Pons (tissue), 1 donor: ENCODE measurements at places on chromosomes 11 and 22.
A peak's percentile ranks its signal among the peaks of the same experiment; 100 is the strongest.

DNA sequence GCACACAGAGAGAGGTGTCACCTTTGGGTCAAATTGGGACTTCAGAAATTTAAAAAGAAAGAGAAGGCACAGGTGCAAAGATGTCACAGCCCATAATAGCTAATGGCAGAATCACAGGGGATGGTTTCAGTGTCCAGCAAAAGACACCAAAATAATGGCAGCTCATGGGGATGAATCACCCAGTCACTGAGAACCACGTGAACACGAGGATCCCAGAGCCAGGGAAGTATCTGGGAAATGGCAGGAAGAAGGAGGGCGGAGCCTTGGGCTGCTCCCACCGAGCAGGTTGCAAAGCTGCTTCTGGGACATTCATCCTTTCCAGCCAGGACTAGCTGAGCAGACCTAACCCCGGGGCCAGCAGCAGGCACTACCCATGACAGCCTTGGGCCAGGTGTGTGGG lies 45.6 kb downstream of the TRMU start:
- DNase-seq, result no peak

- peak; percentile 54 for DNase-seq
These were observed 91.5 kb upstream of the BLID start for GRCh38 chr11:122207505-122207904.

DNA sequence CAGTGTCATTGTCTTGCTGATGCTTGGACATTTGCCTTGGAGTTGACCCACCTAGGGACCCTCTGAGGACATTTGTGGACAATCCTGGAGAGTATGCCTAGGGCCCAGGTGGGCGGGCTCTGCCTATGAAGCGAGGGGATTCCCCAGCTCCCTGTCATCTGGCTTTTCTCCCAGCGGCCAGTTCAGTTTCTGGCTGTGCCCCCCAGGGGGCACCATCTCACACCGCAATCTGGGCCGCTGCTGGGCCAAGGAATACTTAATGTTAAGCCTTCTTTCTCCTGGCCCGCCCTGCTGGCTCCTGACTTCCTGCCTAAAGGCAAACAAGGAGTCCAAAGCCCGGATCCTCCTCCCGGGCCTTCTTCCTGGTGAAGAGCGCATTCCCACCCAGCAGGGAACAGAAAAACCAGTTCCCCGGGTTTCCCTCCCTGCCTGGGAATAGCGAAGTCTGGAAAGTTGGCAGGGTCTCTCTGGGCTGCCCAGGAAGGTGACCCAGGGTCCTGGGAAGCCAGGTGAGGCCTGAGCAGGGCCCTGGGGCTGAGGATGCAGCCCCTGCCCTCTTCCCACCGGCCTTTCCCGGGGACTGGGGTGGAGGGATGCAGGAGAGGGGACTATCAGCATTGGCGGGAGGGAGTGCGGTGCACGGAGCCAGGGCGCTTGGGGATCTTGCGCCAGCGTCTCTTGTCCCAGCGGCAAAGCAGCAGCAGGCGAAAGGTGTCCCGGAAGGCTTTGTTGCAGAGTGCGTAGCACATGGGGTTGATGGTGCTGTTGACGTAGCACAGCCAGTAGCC lies 11.9 kb downstream of the CHRM1 start:
- peak; percentile 59 for DNase-seq

GRCh38 chr11:100999756-101000155 lies 129.9 kb downstream of the PGR start:
- DNase-seq, result no peak

- no peak for DNase-seq
These were observed 67.4 kb downstream of the ZBTB44 start for GRCh38 chr11:130247319-130247718.

DNA sequence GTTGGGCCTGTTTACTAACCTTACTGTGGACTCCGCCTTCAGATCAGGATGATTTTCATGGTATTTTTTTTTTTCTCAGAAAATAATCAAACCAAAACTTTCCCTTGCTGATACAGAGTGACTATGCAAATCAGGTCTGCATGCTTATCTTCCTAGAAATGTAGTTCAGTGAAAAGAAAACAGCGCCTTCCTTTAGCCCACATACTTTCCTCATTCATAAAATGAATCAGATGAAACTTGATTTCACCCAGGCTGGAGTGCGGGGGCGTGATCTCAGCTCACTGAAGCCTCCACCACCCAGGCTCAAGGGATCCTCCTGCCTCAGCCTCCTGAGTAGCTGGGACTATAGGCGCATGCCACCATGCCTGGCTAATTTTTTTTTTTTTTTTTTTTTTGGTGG lies 26.0 kb downstream of the ZNRF3 start:
- no peak for DNase-seq

- DNase-seq, result no peak
These were observed 791.2 kb upstream of the FAT3 start for GRCh38 chr11:91433284-91434010.

DNA sequence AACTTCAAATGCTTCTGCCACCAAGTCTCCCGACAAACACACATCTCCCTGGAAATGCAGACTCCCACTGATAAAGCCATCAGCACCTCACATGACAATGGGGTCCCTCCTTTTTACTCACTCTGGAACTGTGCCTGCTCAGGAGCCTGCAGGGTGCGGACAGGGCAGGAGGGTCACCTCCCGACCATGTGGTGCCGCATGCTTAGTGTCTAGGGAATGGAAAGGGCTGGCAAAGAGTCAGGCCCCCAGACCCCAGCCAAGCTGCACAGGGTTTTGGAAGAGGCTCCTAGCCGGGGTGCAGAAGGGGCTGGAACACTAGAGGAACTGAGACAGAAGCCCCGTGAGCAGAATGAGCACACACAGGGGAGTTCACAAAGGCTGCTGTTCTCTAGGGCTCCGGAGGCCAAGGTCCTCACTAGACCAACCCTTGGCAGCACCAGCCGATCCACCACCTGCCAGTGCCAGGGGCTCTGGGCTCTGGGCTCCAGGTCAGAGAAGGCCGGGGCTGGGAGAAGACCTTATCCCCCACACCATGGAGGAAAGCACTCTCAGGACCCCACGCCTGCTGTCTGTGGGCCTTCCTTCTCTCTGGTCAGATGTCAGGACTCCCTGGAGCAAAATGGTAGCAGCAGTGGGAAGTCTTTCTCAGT lies 125.1 kb upstream of the FGF3 start:
- no peak for DNase-seq

GRCh38 chr11:18633256-18634139 lies 644 bp downstream of the SPTY2D1 start:
- no peak for DNase-seq

GRCh38 chr22:45993841-45994240 lies 16.9 kb upstream of the WNT7B start:
- DNase-seq, result no peak

DNA sequence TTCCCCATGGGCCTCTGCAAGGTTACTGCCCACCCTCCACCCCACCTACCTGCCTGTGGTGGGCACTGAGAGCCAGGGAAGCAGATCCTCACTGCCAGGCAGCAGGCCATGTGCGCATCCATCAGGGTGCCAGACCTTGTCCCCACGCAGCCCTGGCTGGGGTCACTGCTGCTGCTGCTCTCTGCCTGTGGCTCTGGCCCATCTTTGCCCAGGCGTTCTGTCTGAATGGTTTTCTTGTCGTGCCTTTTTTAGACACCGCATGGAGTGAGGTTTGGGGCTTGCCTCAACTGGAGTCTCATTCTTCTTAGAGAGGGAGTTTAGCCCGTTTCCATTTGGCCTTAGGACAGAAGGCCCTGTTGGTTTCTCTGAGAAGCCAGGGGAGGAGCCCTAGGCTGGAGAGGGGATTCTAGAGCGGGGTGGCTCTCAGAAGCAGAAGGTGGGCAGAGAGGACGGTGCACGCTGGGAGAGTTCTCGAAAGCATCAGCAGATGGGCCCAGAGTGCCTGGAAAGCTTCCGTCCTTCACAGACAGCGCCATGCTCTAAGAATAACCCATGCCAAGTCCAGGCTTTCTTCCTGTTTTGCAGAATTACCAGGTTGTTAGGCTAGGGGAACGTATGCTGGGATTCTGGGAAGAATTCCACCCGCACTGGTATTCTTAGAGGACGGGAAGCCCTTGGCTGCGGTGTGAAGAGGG lies 8.1 kb downstream of the TANGO2 start:
- DNase-seq, result peak; percentile 60

DNA sequence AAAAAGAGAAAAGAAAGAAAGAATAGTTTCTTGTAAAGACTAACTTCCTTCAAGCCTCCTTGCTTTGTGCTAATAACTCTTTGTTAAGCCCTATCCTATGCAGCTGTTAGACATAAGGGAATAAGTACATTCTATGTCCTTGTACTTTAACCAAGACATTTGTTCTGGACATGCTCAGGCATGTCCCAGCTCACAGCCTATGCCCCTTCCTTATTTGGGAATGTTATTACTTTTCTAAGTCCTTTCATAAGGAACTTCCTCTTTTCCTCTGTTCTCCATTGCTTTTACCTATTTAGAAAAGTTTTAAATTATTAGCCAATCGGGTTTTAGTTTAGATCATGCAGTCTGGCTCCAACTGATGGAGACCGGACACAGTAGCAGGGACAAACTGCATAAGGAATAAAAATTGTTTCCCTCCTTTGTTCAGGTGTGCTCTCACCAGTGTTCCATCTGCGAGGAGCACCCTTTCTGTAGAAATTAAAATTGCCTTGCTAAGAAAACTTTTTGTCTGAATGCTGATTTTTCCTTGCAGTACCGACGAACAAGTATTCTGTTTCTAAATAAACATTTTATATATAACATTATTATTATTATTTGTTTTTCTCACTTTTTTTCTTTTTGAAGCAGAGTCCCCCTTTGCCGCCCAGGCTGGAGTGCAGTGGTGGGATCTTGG lies 21.6 kb upstream of the SPINDOC start:
- DNase-seq, result no peak

GRCh38 chr11:134736251-134736947 lies 324.4 kb upstream of the B3GAT1 start:
- DNase-seq, result no peak

GRCh38 chr11:69054397-69055211 lies 5.9 kb downstream of the TPCN2 start:
- no peak for DNase-seq

DNA sequence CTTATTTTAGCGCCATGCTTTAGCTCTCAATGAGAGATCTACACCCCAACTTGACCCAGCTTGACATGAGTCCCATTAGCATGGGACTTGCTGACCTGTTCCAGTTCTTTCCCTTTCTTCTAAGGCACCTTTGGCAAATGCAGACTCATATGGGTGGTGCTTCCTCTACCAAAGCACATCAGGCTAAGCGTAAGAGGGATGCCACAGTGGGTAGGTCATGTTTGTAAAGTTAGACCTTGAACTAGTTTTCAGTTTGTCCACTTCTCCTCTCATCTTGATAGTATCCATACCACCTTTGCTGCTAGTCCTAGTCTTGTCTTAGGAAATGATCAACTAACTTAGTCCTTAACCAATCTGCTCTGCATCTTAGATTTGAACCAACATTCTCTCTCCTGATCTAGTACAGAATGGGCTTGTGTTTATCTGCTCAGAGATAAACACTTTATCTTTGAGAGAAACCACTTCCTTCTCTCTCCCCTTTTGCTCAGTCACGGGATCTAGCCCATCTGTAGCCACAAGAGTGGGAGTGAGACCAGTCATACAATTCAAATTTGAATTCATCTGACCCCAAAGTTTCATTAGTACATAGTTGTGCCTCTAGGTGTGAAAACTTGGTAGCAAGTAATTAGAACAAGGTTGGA lies 72.1 kb upstream of the CD44 start:
- DNase-seq, result no peak

- DNase-seq, result no peak
These were observed 45.5 kb upstream of the GLYATL1B start for GRCh38 chr11:59040607-59041006.

- no peak for DNase-seq
These were observed 54.1 kb upstream of the UBASH3B start for GRCh38 chr11:122601141-122602125.

GRCh38 chr22:41470886-41471285 lies 2.0 kb downstream of the ACO2 start:
- no peak for DNase-seq

DNA sequence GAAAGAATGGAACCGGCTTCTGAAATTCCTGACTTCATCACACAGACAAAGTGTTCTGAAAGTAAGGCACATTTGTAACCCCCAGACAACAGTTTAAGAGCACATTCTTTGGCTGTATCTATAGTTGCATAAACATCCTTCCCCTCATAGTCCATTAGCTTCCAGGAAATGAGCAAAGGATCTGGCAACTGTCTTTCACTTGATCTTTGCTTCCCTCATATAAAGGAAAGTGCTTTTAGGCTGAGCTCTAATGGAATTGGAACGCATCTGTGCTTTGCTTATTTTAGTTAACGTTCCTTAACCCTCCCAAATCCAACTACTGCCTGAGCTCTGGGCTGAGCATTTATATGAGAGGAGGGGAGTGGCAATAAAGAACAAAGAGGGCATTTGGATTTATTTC lies 76.9 kb upstream of the API5 start:
- no peak for DNase-seq

- DNase-seq, result no peak
These were observed 22.1 kb downstream of the GGTLC2 start for GRCh38 chr22:22666307-22667091.

GRCh38 chr11:45646275-45646927 lies 19.0 kb downstream of the CHST1 start:
- no peak for DNase-seq

DNA sequence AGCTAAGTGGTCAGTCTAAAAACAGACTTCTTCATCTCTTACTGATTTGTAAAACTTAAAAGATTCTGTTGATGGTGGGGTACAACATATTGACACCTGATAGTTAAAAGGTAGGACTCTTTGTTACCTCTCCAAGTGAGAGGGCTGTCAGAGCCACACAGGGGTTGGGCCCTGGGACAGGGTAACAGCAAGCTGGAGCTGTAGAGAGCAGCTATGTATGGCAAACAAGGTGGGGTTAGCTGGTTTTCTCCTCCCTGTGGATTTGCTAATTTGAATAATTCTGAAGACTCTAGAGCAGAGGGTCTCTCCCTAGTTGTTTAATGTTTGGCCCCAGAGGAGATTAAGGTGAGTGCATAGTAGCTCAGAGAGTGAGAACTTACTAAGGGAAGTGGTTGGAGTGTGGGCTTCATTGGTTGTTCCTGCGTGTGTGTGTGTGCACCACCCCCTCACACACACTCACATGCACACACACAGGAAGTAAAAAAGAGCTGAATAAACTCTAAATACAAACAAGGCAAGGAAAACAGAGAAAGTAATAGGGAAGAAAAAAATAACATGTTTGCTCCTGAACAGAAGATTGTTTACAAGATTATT lies 9.2 kb upstream of the GAS2 start:
- no peak for DNase-seq

DNA sequence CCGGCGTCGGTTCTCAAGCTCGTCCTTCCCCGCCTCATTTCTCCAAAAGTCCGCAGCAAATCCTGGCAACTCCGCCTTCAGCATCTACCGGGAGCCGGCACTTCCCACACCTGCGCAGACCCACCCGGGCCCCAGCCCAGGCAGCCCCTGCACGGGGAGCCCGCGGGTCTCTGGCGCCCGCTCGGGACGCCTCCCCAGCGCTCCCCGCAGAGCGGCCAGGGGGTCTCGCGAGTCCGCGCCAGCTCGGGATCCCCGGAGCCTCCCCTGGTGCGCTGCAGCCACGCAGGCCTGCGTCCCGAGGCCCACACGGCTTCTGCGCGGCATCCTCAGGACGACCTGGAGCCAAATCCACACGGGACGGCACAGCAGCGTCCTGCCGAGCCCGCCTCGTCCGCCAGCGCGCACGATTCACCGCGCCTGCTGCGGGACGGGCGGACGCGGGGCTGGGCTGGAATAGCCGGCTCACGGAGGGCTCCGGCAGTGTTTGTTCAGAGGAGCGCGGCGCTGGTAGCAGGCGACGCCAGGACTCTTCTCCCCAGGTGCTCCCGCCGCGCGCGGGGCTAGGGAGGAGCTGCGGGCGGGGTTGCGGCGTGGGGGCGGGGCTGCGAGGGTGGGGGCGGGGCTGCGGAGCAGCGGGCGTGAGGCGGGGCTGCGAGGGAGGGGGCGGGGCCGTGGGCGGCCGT lies 816 bp upstream of the PHRF1 start:
- DNase-seq, result peak; percentile 71

GRCh38 chr11:808427-809286 lies 1.1 kb upstream of the RPLP2 start:
- DNase-seq, result peak; percentile 76
